NCI-H1694 treated with DMSO at 0.1 percent for 48 hours (cell line): ENCODE measurements at places on chromosomes 5 and 9.
A peak's percentile ranks its signal among the peaks of the same experiment; 100 is the strongest.

GRCh38 chr9:84152204-84152603 is 171.6 kb downstream of the RMI1 start:
- DNase-seq, result no peak

GRCh38 chr5:96633820-96634219 is 28.4 kb upstream of the CAST start:
- no peak for DNase-seq

GRCh38 chr5:67244345-67244793 is 47.8 kb upstream of the CD180 start:
- DNase-seq, result no peak

DNA sequence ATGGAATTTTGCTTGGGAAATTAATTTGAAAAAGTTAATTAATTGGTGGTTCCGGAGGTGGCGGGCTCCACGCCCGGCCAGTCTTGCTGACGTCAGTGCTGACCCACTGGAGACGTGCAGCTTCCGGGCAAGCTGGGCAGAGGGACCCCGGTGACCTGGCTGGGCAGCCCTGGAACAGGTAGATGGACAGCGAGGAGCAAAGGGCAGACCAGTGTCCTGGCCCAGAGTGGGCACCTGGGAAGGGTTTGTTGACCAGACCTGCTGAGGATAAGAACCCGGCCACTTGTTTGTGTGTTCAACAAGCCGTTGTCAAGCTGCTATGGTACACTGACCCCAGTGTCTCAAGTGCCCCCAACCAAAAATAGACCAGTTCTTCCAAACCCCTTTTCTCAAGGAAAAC is 17.5 kb downstream of the CXXC5 start:
- DNase-seq, result no peak

DNA sequence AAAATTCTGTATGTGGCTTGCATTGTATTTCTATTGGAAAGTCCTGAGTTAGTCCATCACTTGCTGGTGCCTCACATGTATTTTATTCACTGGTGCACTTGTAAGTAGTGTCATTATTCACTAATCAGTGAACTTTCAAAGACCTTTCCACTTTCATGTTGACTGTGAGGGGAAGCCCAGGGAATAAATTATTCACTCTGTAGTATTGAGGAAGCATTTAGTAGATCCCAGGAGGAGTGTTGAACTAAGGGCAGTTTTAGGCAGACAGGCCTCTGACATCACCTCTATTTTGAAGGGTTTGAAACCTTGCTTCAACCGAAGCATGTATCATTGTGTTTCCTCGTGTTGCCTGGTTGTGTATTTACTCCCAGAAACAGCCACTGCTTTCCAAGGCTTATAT is 705.4 kb upstream of the RIOK2 start:
- no peak for DNase-seq

GRCh38 chr9:129671519-129671918 is 6.1 kb downstream of the PRRX2 start:
- DNase-seq, result no peak

- no peak for DNase-seq
These were observed 126.2 kb upstream of the DMRT1 start for GRCh38 chr9:715300-715699.

GRCh38 chr5:14735944-14736343 is 71.4 kb downstream of the OTULIN start:
- DNase-seq, result no peak

DNA sequence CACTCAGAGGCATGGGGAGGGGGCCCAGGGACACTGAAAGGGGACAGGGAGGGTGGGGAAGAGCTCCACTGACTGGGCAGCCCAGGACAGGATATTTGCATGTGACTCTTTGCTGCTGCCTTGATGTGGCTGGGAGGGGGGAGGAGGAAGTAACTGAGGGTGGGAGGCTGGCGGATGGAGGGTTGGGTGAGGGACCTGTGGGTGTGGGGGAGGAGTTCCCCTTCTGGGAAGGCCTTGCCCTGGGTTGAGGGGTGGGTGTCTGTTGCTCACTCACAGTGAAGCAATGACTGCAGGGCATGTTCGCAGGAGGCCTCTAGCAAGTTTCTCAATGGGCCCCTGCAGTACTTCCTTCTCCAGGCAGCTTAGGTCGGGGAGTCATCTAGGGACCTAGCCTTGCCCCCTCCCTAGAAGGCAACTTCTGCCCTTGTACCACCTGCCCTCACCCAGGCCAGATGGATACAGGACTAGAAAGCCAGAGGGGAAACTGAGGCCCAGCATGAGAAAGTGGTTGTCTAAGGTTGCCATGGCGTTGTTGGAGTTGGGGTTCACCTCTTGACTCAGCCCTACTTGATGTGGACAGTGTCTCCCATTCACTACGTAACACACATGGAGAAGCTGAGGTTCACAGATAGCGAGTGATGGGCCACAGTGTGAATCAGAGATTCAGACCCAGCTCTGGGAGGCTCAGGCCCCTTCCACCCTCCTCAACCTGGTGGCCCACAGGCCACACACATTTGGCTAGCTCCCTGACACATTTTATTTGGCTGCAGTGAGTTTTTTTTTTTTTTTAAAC is 3.0 kb downstream of the GRK6 start:
- DNase-seq, result no peak

- DNase-seq, result no peak
These were observed 230.3 kb downstream of the CRB2 start for GRCh38 chr9:123586275-123586674.

GRCh38 chr5:38719916-38720315 is 125.9 kb upstream of the OSMR start:
- DNase-seq, result no peak

DNA sequence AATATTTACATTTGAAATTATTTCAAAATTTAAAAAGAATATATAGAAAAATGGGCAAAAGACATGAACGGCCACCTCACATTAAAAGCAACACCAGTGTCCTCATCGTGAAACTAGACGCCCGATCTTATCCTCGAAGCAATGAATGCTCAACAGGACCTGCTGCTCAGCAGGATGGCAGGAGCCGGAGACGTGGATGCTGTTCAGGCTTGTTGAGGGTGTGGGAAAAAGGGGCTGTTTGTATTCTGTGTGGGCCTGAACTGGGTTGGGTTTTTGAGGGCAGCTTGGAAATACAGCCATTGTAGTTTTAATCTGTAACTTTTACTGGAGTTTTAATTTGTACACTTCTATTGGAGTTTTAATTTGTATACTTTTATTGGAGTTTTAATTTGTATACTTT is 20.3 kb downstream of the EXOC3 start:
- DNase-seq, result no peak

GRCh38 chr5:30918171-30918570 is 275.3 kb upstream of the CDH6 start:
- DNase-seq, result no peak

DNA sequence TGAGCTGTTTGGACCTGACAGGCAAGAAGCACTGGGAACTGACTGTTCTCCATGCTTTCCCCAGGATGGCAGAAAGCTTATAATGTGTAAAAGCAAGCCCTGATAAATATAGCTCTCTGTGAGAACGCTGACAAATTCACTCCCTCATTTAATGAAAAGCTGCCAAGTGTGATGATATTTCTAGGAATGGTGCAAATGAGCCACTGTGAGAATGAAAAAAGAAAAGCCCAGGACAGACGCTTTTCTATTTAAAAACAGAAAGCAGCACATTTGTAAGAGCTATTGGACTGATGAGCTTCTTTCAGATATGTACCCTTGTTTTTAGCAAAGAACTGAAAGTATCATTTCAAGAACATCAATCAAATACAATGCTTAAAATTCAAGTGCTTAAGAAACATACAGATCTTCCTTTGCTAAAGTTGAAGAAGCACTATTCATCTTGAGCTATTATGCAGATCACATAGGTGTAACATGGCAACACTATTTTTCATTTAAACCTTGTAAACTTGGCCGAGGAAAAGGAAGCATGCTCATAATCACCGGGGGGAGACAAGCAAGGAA is 842.6 kb upstream of the ACO1 start:
- peak; percentile 12 for DNase-seq
